ENCODE measurements at places on chromosomes 3 and 15.

- DNase-seq, result no peak
These were observed 44.0 kb upstream of the ETV5 start for GRCh38 chr3:186152889-186153292.

- no peak for DNase-seq
These were observed 119.4 kb upstream of the NPHP3 start for GRCh38 chr3:132841621-132842020.

- no peak for DNase-seq
These were observed 56.7 kb upstream of the RNF7 start for GRCh38 chr3:141681390-141681780.

- no peak for DNase-seq
These were observed 15.5 kb downstream of the SRPRB start for GRCh38 chr3:133820889-133821675.

GRCh38 chr3:139629033-139629432 is 48.7 kb downstream of the NMNAT3 start:
- DNase-seq, result no peak

- DNase-seq, result no peak
These were observed 64.4 kb downstream of the LRRC28 start for GRCh38 chr15:99315636-99316035.

DNA sequence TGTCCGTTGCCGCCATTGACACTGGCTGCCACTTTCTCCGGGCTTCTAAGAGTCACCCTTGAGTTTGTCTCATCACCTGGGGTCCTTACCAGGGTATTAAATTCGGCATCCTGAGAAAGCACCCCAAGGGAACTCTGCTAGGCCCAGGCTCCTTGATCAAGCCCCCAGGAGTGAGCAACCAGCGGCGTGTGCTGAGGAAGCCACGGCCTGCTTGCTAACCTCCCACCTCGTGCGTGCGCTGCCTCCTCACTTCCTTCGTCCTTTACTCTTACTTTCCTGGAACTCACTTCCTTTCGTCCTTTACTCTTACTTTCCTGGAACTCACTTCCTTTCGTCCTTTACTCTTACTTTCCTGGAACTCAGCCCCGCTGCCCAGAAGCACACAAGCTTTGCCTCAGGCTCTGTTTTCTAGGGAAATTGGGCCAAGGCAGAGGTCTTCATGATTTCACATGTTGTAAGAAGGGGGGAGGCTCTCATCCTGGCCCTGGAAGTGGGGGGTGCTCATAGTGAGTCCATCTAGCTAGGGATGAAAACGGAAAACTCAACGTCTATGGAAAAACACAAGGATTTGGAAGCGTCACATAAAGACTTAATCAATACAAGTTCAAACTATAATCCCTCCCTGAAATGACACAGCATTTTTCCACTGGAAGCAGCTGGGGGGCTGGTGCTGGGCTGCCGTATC is 36.7 kb upstream of the BDH1 start:
- DNase-seq, result no peak

DNA sequence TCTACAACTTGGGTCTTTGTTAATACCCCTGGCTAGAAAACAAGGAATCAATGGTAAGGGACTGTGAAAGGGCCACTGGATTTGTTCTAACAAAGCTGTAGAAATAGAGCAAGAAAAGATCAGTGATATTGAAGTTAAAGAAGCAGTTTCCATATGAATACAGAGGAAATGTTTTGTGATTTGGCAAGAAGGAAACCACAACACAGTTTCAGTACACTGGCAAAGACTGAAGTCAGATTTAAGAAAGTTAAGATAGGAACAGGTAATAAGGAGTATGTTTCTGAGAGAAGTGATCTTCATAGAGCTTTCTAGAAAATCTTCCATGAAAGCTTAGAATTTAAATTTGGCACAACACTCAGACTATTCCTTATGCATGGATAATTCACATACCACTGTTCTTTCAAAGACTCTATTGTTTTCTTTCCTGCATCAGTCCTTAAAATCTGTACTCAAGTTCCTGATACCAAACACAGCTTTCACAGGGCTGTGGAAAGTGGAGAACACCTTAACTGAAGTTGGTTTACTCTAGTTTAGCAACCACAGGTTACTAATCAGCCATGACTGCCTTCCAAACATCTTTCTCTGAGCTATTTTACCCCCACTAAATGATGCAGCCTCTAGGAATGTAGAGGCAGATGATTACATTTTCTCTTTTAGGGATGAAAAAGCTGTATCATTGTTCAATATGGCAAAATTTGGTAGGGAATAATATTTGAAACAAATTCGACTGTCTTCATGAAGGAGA is 32.4 kb upstream of the ALCAM start:
- no peak for DNase-seq
